ENCODE measurements at places on chromosomes 2 and 18.

DNA sequence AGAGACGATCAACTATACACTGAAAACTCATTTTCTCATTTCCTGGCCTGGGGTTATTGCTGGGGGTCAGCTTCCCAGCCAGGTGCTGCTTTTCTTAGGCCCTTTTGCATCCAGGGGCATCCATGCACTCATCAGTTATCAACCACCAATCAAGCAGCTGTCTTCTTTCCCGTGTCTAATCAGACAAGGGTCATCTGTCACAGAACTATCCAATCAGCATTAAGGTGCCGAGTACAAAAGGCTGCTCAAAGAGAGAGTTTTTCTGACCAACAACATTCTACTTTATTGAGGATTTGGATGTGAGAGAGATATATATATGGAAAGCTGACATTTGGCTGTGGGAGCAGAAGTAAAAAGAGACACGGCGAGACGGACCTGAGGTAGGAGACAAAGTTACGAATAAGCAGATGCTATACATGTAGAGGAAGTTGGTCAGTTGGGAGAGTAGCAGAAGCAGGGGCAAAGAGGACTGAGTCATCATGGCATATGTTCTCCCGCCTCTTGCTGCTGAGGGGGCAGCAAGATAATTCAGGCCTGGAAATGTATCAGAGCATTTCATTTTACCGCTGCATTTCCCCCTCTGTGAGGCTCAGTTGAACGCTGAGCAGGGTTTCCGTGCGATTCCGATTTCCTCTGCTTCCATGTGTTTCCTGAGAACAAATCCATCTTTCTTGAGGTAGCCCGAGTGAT, 129.3 kb downstream of the NUP35 start:
- DNase-seq, result no peak

- no peak for DNase-seq
These were observed 14.4 kb upstream of the MRPL19 start for GRCh38 chr2:75632091-75632701.

GRCh38 chr2:20487392-20488174, 40.7 kb downstream of the RHOB start:
- DNase-seq, result no peak

DNA sequence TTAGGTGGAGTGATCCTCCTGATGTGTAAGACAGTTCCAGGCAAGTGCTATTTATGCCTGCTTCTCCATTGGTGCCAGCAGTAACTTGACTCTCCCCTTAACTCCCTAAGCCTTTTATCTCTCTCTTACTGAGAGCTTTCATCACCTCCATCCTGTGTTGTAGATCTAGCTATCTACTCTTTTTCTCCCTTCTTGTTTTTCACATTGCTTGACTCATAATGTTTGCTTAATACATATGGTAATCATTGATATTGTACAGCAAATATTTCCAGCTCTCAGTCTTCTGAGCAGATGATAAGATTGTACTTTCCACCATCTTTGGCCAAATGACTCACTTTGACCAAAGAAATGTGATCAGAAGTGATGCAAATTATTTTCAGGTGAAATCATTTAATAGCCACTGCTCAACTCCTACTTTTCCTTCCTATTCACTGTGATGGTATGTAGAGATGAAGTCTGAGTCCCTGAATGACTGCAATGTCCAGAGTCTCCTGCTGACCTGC, 165.0 kb downstream of the PLCL1 start:
- DNase-seq, result no peak

- DNase-seq, result no peak
These were observed 115.3 kb downstream of the MBD2 start for GRCh38 chr18:54109131-54109683.

All from stimulated activated CD8-positive, alpha-beta memory T cell treated with anti-CD3 and anti-CD28 coated beads, Interleukin-2, amount 100 ng/mL, for 1 hour (primary cell).